ENCODE measurements at places on chromosomes 4 and X.

DNA sequence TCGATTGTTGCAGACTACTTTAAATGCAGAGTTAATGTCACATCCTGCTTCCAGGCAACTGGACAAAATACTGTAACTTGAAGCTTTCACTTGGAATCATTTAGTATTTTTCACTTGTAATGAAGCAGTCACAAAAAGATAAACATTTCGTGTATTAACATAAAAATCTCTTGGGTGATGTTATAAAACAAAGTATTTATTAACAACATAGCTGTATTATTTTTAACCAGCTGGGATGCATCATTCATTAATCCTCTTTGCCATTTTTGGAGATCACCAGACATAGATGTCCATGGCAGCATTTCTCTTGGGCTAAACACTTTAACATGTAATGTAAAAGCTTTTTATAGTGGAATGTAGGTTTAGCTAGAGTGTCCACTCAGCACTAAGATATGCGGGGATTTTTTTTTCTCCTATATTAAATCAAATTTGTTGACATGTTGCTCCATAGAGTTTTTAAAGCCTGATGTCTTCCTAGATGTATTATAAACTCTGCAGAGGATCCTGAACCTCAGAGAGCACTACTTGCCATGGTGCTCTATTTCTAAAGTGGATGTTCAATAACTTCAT, 193.7 kb upstream of the SPANXN4 start:
- DNase-seq, result no peak

DNA sequence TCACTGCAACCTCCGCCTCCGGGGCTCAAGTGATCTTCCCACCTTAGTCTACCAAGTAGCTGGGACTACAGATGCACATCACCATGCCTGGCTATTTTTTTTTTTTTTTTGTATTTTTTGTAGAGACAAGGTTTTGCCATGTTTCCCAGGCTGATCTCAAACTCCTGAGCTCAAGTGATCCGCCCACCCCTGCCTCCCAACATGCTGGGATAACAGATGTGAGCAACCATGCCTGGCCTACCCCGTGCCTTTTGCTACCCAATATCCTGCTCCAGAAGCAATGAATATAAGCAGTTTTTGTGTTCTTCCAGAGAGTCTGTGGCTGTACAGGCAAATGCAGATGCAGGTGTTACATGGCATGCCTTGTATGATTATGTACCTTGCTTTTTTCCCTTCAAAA, 50.5 kb downstream of the TBC1D14 start:
- no peak for DNase-seq

- no peak for DNase-seq
Measured at GRCh38 chr4:102511830-102512605, 10.9 kb downstream of the NFKB1 start.

GRCh38 chr4:121675715-121676114, 21.1 kb downstream of the ANXA5 start:
- no peak for DNase-seq

GRCh38 chr4:164484551-164484950, 269.4 kb upstream of the SMIM31 start:
- no peak for DNase-seq

GRCh38 chr4:97073194-97073593, 1070.1 kb downstream of the STPG2 start:
- no peak for DNase-seq

DNA sequence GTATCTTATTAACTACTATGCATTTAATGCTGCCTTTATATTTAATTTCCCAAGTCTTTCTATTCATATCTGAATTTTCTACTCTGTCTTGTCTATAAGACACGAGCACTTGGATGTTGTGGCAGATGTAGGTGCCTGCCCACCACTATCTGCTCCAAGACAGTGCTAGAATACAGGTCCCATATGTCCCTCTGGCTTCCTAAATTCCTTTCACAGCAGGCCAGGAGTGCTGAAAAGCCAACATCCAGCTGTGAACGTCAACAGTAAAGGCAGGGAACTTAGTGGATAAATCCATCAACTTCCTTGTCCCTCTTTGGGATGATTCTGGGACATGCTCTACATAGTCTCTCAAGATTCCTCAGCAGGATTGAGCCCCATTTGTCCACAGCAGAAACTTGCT, 245.1 kb upstream of the ETNPPL start:
- DNase-seq, result no peak

DNA sequence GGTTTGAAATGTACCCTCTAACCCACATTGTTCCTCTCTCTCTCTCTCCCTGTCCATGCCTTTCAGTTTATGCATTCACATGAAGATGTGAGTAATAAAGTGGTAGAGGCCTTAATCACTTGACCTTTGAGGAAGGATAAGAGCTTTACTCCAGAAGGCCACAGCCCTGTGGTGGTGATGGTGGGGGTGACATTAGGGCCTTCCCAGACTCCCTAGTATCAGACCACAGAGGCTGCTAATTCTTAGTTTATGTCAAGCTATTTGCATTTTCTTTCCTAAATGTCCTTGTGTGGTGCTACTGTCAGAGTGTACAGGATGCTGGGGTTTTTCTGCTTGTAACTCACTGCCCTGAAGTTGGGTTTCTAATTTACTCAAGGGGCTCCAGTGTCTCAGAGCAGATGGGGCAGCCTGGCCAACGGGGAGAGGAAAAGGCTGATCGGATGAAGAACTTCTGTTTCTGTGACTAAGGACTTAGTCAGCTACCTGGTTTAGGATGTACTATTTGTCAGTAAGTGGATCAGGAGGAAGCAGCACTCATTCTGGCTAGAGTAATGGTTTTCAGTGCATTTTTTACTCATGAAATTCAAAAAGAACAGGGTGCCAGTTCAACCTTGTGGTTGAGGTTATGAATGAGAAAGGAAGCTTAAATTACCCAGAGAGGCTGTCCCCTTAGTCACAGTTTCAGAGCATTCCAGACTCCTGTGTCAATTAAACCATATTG, 509.6 kb upstream of the DIPK2B start:
- DNase-seq, result no peak
